Osteocyte (in vitro differentiated cells): ENCODE measurements at places on chromosomes 4 and X.

- DNase-seq, result no peak
Observed at GRCh38 chrX:3250966-3251365, 95.5 kb downstream of the MXRA5 start.

DNA sequence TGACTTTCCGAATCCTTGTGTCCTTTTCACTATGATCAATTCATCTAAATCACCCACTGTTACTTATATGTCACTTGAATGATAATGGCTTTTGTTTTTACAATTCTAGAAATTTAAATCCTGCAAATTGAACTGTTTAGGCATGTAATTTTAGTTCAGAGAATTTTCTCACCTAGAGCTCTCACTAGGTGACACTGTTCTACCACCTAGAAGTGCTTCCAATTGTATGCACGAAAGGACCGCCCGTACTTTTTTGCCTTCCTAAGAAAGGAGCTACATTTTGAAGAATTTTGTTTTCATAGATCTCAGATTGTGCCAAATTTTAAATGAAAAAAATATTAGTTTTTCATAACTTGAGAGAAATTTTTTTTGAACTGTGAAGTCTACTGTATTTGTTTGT is 481.6 kb upstream of the FSTL5 start:
- DNase-seq, result no peak

GRCh38 chr4:56261027-56261426 is 126.3 kb downstream of the AASDH start:
- no peak for DNase-seq

- DNase-seq, result peak; percentile 65
Observed at GRCh38 chrX:69179380-69179911, 14.2 kb upstream of the PJA1 start.
